ENCODE measurements at places on chromosomes 13 and 19.

GRCh38 chr19:17565611-17566010, 10.2 kb downstream of the COLGALT1 start:
- DNase-seq = no peak

DNA sequence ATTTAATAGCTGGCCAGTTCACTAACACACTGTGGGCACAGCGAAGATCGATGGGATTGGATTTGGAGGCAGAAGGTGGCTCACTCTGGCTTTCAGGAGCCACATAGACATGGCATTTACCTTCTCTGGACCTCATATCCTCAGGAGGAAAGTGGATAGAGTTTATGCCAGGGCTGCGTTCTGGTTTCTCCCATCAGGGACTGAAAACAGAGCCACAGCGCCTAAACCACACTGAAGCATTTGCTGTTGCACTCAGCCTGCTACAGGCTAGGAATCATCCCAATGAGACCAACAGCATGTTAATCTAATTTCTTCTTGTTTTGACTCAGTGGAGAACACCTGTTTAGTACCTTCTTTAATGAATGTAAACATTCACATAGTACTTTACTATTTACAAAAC, 1.6 kb downstream of the CYSLTR2 start:
- DNase-seq = no peak

GRCh38 chr19:33686262-33686661, 64.5 kb downstream of the CHST8 start:
- DNase-seq = no peak

GRCh38 chr13:100659578-100659977, 15.0 kb downstream of the TMTC4 start:
- no peak for DNase-seq

- no peak for DNase-seq
Measured at GRCh38 chr19:6720369-6721137, at the start of gene C3. Gene C3, minus strand, starts transcription at chr19:6720650. Its CDS starts 61 bp downstream, at chr19:6720589.

GRCh38 chr19:3479834-3480215, 500 bp downstream of the SMIM24 start:
- DNase-seq = no peak

- no peak for DNase-seq
Measured at GRCh38 chr13:66264971-66265370, 965.2 kb downstream of the PCDH9 start.

GRCh38 chr19:4284176-4284958, 5.3 kb downstream of the SHD start:
- DNase-seq = no peak

DNA sequence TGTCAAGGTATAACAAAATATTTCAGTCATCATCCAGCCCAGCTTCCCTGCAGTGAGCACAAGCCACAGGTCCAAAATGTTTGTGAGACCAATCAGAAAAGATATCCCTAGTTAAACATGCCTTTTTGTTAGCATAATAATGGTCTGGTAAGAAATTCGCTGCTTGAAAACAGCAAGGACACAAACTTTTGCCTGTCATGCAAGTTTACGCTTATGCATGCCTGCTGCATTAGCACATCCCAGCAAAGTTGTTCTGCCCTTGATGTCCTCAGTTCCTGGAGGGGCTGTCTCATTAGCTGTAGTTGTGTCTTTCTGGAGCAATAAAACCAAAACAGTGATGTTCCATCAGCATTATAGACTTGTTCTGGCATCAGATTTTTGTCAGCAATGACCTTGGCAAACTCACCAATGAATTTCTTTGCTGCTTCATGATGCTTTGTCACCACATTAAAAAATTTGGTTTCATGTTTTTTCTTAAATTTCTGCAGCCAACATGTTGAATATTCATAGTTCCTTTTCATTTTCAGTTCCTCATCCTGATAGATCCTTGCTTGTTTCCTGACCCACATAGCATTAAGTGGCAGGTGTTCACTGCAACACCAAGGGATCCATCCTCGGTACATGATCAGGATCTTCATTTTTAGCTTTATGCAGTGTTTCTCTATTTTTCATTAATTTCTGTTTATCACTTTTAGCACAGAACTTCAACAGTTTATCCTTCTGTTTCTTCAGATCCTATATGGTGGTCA, 72.0 kb upstream of the GPR183 start:
- no peak for DNase-seq

DNA sequence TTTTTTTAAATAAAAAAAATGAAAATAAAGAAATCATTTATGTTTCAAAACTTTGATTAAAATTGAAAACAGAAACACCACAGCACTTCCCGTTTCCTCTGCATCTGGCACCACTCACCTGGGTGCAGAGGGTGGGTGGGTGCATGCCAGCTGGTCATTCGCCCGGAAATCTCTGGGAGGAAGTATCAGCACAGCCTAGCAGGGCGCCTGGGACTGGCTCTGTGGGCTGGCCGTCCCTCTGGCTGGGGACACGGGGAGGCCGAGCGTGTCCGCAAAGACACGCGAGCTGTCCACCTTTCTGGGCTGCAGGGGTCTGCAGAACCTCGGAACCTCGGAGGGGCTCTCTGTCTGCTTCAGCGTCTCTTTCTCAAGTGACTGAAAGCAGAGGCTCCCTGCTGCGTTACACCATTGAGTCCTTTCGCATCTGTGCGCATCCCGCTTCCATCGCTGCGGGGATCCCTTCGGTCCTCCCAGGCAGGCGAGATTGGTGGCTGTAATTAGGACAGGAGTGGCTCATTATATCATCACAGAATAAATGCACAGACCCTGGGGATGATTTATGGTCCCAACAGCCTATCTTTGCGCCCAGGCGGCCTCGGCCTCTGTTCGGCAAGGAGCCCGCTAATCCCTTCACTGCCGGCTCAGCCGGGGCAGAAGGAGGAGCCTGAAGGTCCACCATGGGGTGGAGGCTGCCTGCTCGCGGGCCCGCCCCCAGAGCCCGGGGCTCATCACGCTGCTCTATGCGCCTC, 17.2 kb downstream of the CRTC1 start:
- peak; percentile 86 for DNase-seq

- DNase-seq = no peak
Measured at GRCh38 chr19:35314031-35314430, 15.0 kb upstream of the CD22 start.

DNA sequence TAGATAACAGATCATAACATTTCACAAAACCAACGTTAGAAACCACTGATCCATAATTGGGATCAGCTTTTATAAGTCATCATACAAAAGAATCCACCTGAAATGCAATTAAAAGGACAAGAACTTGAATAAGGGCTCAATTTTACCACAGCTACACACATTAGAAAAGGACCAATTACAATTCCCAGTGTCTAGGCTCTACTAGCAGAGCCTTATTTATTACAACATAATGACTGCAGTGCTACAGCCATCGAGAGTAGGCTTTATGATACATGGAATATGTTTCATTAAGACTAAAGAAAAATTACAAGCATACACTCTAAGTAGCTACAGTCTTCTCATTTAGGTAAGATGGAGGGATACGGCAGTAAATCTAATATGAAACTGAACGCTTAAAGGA, 2.9 kb downstream of the RBM26 start:
- no peak for DNase-seq

DNA sequence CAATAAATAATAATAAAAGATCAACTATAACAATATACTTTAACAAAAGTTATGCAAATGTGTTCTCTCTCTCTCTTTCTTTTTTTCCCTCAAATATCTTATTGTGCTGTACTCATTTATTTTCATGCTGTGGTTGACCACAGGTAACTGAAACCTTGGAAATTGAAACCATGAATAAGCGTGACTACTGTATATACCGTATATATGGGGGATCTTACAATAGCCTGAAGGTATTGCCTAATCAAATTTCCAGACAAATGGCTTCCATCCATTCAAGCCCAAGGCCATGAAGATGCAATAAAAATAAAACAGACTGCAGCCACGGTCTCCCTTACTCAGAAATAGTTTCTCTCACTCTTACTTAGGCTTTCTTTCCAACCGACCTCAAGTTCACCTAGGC, 98.3 kb downstream of the SLITRK6 start:
- no peak for DNase-seq

GRCh38 chr19:29145756-29146155, 67.2 kb downstream of the UQCRFS1 start:
- DNase-seq = no peak

DNA sequence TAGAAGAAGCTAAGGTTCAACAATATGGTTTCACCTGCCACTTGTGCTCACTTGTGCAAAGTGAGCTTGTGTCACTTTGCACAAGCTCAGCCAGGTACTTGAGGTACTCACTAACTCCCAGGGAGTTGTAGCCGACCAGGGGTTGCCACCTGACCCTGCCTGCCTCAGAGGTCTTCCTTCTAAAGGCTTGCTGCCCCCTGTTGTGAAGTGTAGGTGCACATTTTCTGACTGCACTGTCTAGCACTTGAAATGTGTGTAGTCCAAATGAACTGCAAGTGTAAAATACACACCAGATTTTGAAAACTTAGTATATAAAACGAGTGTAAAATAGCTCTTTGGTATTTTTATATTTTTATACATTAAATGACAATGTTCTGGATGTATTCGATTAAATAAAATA, 230.8 kb downstream of the DLEU7 start:
- no peak for DNase-seq

DNA sequence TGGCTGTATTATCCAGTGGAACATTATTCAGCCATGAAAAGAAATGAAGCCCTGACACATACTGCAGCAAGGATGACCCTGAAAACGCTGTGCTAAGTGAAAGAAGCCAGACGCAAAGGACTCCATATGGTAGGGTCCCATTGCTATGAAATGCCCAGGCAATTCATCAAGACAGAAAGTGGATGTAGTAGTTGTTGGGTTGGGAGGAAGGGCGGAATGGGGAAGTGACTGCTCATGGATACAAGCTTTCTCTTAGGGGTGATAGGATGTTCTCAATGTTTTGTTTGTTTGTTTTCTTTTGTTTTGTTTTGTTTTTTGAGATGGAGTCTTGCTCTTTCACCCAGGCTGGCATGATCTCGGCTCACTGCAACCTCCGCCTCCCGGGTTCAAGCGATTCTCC, 11.1 kb upstream of the CEACAM16 start:
- DNase-seq = no peak

DNA sequence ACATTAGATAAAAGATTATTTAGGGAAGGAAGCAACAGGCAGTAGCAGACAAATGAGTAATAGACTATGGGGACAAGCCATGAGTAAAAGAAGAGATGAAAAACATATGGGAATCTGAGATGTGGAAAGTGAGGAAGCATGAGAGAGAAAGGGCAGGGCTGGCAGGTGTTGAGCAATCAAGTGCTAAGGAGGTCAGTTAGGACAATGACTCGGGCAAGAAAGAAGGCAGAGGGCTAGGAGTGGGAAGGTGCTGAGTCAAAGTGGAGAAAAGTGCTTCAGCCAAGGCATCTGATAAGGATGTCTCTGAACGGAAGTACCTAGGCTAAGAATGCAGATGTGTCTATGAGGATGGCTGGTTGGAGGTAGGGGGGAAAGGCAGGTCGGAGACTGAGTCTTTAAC, 291.9 kb upstream of the HTR2A start:
- DNase-seq = no peak

- DNase-seq = no peak
Measured at GRCh38 chr19:46349311-46349993, 2.6 kb downstream of the PPP5C start.

DNA sequence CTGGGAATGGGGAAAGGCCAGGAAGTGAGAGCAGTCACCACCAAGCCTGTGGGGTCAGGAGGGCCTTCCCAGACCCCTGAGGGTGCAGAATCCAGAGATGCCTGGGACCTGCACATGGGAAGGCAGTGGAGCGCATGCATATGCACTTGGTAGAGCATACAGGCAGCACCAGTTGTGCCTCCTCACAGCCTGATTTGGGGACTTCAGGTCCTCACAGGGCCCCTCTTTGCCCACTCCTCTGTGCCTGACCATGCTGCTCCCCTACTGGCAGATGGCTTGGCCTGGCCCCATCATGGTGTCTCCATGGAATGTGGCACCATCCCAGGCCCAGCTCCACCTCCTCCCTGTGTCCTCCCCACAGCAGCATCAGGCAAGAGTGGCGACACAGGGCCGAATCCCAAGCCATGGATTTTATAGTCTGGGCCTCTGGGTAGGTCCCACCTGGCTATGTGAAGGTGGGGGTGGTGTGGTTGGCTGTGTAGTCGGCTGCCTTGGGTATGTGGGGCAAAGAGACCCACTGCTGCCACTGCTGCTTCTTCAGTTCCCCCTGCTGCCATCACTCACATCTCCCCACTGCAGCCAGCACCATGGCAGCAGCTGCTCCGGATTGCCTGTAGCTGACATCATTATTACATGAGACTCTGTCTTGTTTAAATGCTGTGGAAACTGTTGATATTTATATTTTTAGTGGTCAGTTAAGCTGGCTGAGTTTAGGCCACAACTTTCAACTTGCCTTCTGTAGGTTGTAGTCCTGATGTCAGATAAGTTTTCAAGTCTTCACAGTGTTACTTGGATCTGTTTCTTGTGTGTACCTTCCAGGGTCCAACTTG, 247.0 kb downstream of the GPC6 start:
- DNase-seq = no peak

- no peak for DNase-seq
Measured at GRCh38 chr19:41214161-41214560, 4.9 kb upstream of the AXL start.

GRCh38 chr13:46751811-46752635, 44.9 kb downstream of the ESD start:
- DNase-seq = no peak

Measured in NCI-H2171 (cell line).